Fibroblast of the aortic adventitia (primary cell): ENCODE measurements at places on chromosomes 11 and 22. TPM values are rescaled to one million over a fixed set of nuclear protein-coding genes. Genes with fewer than 3 reads are reported as not detected.

The C11orf87 gene
- 0.09 TPM in 1 of 2 replicates, not detected in the other for total RNA-seq

The PKP3 gene
- total RNA-seq, result 1.3 and 5.6 TPM in 2 replicates

The TRIM29 gene
- not detected in 2 replicates for total RNA-seq

The SDF2L1 gene
- 10.6 and 18.3 TPM in 2 replicates for total RNA-seq

The CDKN1C gene
- 4.2 and 76.6 TPM in 2 replicates for total RNA-seq

The LRRC32 gene
- 23.1 and 30.0 TPM in 2 replicates for total RNA-seq
